ENCODE measurements at places on chromosomes 5 and 9. TPM values are rescaled to one million over a fixed set of nuclear protein-coding genes. Genes with fewer than 3 reads are reported as not detected.

CTXN3 gene
- 0.09 TPM for total RNA-seq

DNAH5 gene
- total RNA-seq: 0.62 TPM

STING1 gene
- 0.19 TPM for total RNA-seq

DNA sequence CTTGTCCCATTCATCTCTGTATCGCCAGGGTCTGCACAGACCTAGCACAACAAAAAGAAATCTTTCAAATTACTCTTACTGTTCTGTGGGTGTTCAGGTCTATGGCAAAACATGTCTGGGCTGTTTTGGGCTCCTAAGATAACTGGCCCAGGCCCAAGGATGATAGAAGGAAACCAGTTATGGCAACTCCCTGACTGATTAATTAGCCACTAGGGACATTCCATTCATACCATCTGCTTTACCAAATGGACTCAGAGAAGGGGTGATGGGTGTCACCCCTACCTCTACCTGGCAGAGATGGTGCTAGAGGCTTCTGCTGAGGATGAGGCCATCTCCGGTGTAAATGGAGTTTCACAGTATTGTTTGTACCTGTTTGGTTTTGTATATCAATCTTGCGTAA is 1.9 kb downstream of the SLC31A2 start:
- H3K36me3 ChIP-seq: no peaks in the 10 kb centered on the region
- H3K4me3 ChIP-seq: no peak overlapping the region
- peaks cover 36% of the 10 kb centered on the region for H3K27me3 ChIP-seq
- DNase-seq: no peak

DNA sequence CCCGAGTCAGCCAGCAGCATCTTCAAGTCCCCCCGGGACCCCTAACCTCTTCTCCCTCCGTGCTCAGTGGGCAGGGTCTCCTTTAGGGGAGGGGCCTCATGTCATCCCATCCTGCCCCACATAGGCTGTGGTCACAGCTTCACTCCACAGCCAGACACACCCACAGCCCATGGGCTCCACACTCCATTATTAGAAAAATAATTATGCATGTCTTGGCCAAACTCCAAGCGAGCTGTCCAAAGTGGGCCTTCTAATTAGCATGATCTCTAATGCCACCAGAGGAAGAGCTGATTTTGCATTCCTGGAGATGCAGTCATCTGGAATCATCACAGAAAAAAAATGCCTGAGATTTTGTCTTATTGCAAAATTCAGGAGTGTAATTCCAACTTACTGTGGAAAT is 418.2 kb downstream of the IRX2 start:
- no peaks in the 10 kb centered on the region for H3K27me3 ChIP-seq
- no peak overlapping the region for H3K27ac ChIP-seq
- peaks cover 17% of the 10 kb centered on the region for H3K4me1 ChIP-seq
- H3K4me3 ChIP-seq: no peak overlapping the region

DNA sequence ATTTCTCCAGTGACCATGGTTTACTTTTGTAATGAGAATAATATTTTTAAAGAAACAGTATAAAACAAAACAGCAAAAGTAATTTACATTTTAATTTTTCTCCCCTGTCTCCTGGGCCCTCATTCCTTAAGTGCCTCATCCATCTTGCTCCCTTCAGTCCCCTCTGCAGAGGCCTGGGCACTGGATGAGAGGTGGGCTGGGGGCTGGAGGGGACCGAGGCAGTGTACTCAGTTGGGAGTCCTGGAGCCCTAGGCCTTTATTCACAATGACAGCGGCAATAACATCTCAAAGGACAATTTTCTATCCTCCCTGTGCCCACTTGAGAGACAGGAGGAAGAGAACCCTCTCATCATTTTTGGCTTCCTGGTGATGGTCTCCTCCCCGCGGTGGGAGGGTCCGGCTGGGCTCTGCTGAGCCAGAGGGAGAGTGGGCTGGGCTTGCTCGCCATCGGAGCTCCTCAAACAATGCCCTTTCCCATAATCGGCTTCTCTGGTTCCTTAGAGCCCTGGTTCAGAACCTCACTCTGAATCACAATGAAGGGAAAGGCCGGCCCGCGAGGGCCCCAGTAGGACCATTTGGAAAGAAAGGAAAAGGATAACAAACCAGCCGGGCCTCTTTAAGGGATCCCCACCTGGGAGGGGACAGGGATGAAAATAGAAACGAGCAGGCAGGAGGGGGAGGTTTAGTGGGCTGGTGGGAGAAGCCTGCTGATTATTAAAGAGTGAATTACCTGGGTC is 9.7 kb upstream of the SMIM32 start:
- DNase-seq: peak; percentile 92
- H3K27me3 ChIP-seq: no peaks in the 10 kb centered on the region
- H3K36me3 ChIP-seq: no peaks in the 10 kb centered on the region
- H3K27ac ChIP-seq: peak overlapping the region; percentile 35

- DNase-seq: no peak
- H3K36me3 ChIP-seq: peaks cover 7% of the 10 kb centered on the region
- H3K4me3 ChIP-seq: no peak overlapping the region
- H3K27me3 ChIP-seq: no peaks in the 10 kb centered on the region
- H3K27ac ChIP-seq: no peak overlapping the region
- H3K4me1 ChIP-seq: peaks cover 10% of the 10 kb centered on the region
These were observed 84.1 kb downstream of the TLE1 start for GRCh38 chr9:81605170-81605670.

DNA sequence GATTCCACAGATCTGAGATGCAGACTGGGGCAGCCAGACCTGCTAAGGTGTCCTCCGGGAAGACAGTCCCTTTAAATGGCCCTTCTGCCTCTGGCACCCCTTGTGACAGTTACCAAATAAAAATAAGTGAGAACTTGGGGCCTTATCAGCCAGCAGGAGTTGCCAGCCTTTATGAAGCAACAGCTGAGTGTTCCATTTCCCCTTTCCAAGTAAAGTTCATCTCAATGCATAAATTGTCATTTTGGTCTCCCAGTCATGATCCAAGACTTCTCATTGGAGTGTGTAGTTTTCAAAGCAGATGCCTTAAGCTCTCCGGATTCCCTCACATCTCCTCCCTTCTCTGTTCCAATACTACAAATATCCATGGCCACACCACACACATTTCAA is 4.1 kb downstream of the PTCH1 start:
- no peak for DNase-seq
- peak overlapping the region; percentile 93 for H3K4me3 ChIP-seq
- no peak overlapping the region for H3K27ac ChIP-seq
- peaks cover 54% of the 10 kb centered on the region for H3K27me3 ChIP-seq
- H3K36me3 ChIP-seq: no peaks in the 10 kb centered on the region
- H3K4me1 ChIP-seq: peaks cover 43% of the 10 kb centered on the region

DNA sequence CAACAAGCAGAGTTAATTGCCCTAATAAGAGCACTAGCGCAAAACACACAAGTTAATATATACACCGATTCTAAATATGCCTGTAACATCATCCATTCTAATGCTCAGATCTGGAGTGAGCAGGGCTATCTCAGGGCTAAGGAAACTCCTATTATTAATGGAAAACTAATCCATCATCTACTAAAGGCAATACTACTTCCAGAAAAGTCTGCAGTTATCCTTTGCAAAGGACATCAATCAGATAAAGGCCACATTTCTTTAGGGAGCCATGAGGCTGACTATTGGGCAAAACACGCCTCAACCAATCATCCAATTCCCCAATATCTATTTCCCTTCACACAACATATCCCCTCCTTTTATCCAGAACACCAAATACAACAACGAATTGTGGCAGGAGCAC is 1032.3 kb upstream of the NUDT12 start:
- H3K4me3 ChIP-seq: no peak overlapping the region
- H3K4me1 ChIP-seq: no peaks in the 10 kb centered on the region
- no peaks in the 10 kb centered on the region for H3K27me3 ChIP-seq
- DNase-seq: no peak

- no peaks in the 10 kb centered on the region for H3K27me3 ChIP-seq
- no peak for DNase-seq
- no peaks in the 10 kb centered on the region for H3K4me1 ChIP-seq
- no peak overlapping the region for H3K4me3 ChIP-seq
- H3K36me3 ChIP-seq: no peaks in the 10 kb centered on the region
- no peak overlapping the region for H3K27ac ChIP-seq
These were observed 48.2 kb downstream of the ROPN1L start for GRCh38 chr5:10489810-10490426.

GRCh38 chr9:109447329-109448076 is 50.6 kb downstream of the PTPN3 start:
- no peaks in the 10 kb centered on the region for H3K27me3 ChIP-seq
- no peaks in the 10 kb centered on the region for H3K36me3 ChIP-seq
- no peak for DNase-seq
- no peak overlapping the region for H3K27ac ChIP-seq
- H3K4me3 ChIP-seq: no peak overlapping the region
- peaks cover 7% of the 10 kb centered on the region for H3K4me1 ChIP-seq

DNA sequence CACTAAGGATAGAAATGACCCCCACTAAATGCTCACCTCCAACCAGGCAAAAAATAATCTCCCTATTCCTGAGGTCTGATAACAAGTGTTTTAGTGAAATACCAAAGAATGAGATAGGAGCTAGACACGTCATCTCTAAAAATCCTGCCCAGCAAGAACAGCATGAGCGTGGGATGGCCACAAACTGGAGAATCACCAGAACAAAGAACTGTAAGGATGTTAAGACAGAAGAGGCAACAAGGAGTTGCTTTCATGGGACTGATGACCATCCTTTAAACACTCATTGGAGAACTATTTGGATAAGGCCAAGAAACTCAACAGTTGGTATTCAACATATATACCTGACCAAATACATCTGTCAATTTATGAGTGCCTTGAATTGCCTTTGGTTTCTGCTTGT is 113.7 kb downstream of the RASEF start:
- H3K27ac ChIP-seq: no peak overlapping the region
- DNase-seq: no peak
- no peaks in the 10 kb centered on the region for H3K27me3 ChIP-seq
- no peaks in the 10 kb centered on the region for H3K36me3 ChIP-seq
- H3K4me3 ChIP-seq: no peak overlapping the region
- peaks cover 9% of the 10 kb centered on the region for H3K4me1 ChIP-seq

- no peaks in the 10 kb centered on the region for H3K36me3 ChIP-seq
- no peaks in the 10 kb centered on the region for H3K27me3 ChIP-seq
- H3K4me1 ChIP-seq: no peaks in the 10 kb centered on the region
These were observed 226.8 kb downstream of the CETN3 start for GRCh38 chr5:90182726-90183125.

- DNase-seq: no peak
- H3K36me3 ChIP-seq: no peaks in the 10 kb centered on the region
- no peak overlapping the region for H3K4me3 ChIP-seq
- no peaks in the 10 kb centered on the region for H3K27me3 ChIP-seq
- H3K4me1 ChIP-seq: no peaks in the 10 kb centered on the region
These were observed 297.8 kb upstream of the NR4A3 start for GRCh38 chr9:99523838-99524237.
